ENCODE measurements at places on chromosomes 6 and 20. TPM values are rescaled to one million over a fixed set of nuclear protein-coding genes. Genes with fewer than 3 reads are reported as not detected.

DNA sequence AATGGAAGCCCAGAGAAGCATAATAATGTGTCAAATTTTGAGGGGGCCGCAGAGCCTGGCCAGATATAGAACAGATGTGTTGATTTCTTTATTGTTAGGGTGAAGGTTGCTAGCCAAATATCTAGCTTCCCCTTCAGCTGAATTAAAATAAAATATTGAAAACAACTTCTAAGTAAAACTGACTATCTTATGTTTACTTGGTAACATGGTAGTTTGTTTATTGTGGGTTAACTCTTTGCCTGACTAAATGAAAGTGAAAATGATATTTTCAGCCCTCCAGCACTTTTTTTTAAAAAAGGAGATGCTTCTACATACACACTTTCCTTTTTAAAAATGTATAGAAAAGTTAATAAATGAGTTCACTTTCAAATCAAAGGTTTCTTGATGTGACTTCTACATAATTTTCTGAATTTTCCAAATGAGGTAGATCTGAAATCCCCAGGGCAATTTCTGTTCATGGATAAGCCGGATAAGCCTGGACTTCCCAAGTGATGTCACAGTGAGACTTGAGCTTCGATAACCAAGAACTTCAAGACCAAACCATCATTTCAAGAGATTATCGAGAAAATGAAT is 172.1 kb upstream of the OLIG3 start:
- no peak for DNase-seq
- no peaks in the 10 kb centered on the region for H3K36me3 ChIP-seq
- H3K4me3 ChIP-seq, result no peak overlapping the region
- no peak overlapping the region for H3K27ac ChIP-seq
- H3K27me3 ChIP-seq, result peaks cover 3% of the 10 kb centered on the region

GRCh38 chr20:38021087-38021772 is 12.0 kb downstream of the TTI1 start:
- no peak overlapping the region for H3K27ac ChIP-seq
- DNase-seq, result no peak
- H3K4me3 ChIP-seq, result no peak overlapping the region
- peaks cover 15% of the 10 kb centered on the region for H3K4me1 ChIP-seq

GRCh38 chr6:156919370-156919769 is 142.2 kb downstream of the ARID1B start:
- H3K27me3 ChIP-seq, result no peaks in the 10 kb centered on the region
- no peaks in the 10 kb centered on the region for H3K36me3 ChIP-seq
- no peak overlapping the region for H3K4me3 ChIP-seq
- no peak overlapping the region for H3K27ac ChIP-seq
- no peak for DNase-seq
- H3K4me1 ChIP-seq, result no peaks in the 10 kb centered on the region

DNA sequence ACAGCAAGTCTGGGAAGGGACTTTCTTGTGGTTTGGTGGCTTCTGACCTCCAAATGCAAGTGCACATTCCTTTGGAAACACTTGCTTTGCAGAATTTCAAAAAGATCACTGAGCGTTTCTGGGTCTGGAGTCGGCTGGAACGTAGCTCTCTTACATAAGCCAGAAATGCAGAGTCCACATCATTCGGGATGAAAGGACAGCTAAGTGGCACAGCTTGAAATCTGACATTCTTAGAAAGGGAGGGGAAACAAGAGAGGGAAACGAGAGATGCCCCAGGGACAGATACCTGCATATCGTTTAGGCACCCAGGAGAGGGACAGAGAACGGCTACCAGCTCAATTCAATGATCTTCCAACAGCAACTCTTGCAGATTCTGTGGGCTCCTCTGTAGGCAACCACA is 118.7 kb downstream of the NFATC2 start:
- H3K4me3 ChIP-seq, result no peak overlapping the region
- DNase-seq, result no peak
- H3K27ac ChIP-seq, result no peak overlapping the region
- no peaks in the 10 kb centered on the region for H3K27me3 ChIP-seq
- no peaks in the 10 kb centered on the region for H3K36me3 ChIP-seq
- H3K4me1 ChIP-seq, result peaks cover 19% of the 10 kb centered on the region

GRCh38 chr6:22673474-22673873 is 104.1 kb downstream of the HDGFL1 start:
- no peaks in the 10 kb centered on the region for H3K4me1 ChIP-seq
- no peaks in the 10 kb centered on the region for H3K36me3 ChIP-seq
- no peaks in the 10 kb centered on the region for H3K27me3 ChIP-seq
- no peak for DNase-seq
- no peak overlapping the region for H3K4me3 ChIP-seq

- no peak overlapping the region for H3K4me3 ChIP-seq
- H3K27ac ChIP-seq, result no peak overlapping the region
- no peak for DNase-seq
- H3K4me1 ChIP-seq, result no peaks in the 10 kb centered on the region
These were observed 155.5 kb downstream of the GJA1 start for GRCh38 chr6:121590916-121591315.

GRCh38 chr20:51703400-51704287 is 64.5 kb downstream of the ATP9A start:
- H3K36me3 ChIP-seq, result no peaks in the 10 kb centered on the region
- H3K4me1 ChIP-seq, result no peaks in the 10 kb centered on the region
- H3K27ac ChIP-seq, result no peak overlapping the region
- H3K4me3 ChIP-seq, result no peak overlapping the region
- H3K27me3 ChIP-seq, result no peaks in the 10 kb centered on the region

- DNase-seq, result no peak
- no peak overlapping the region for H3K27ac ChIP-seq
- no peaks in the 10 kb centered on the region for H3K36me3 ChIP-seq
- no peaks in the 10 kb centered on the region for H3K4me1 ChIP-seq
- H3K27me3 ChIP-seq, result no peaks in the 10 kb centered on the region
- H3K4me3 ChIP-seq, result no peak overlapping the region
These were observed 350.0 kb downstream of the QKI start for GRCh38 chr6:163764565-163764964.

The WFDC10A gene
- polyA plus RNA-seq, result not detected

The MRAP2 gene
- polyA plus RNA-seq, result 8.6 TPM

The MUC21 gene
- polyA plus RNA-seq, result not detected

Measured in endothelial cell of umbilical vein (primary cell).